ENCODE measurements at places on chromosomes 4 and X. TPM values are rescaled to one million over a fixed set of nuclear protein-coding genes. Genes with fewer than 3 reads are reported as not detected.

HS6ST2 gene
- total RNA-seq: 4.8 TPM

- peak; percentile 43 for DNase-seq
These were observed 74.8 kb upstream of the PASD1 start for GRCh38 chrX:151488677-151489076.

GRCh38 chr4:7829652-7830580 is 109.7 kb downstream of the AFAP1 start:
- DNase-seq: no peak

GRCh38 chr4:8473920-8474590 is 33.5 kb downstream of the TRMT44 start:
- DNase-seq: no peak

F8A3 gene
- total RNA-seq: 0.87 TPM

PLP1 gene
- total RNA-seq: 49.9 TPM

PNMA5 gene
- total RNA-seq: 0.49 TPM
